ENCODE measurements at places on chromosomes 5 and 9.

DNA sequence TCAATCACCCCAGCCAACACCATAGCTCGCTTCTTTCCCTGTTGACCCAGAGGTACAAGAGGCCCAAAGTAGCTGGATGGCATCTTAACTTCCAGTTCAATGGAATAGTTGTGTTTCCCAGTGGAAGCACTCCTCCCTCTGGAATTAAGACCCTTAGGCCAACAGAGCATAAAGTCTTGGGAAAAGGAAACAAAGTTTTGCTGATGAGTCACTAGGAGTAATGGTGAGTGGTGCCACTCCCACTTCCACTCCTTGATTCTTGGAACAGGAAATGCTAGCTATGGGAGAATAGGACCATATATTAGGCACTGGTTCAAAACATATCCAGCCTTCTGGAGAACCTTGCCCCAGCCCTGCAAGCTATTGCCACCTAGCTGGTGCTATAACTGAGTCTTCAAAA, 44.7 kb upstream of the LMX1B start:
- no peak for DNase-seq

GRCh38 chr5:151870820-151871219, 53.8 kb downstream of the GLRA1 start:
- DNase-seq = no peak

DNA sequence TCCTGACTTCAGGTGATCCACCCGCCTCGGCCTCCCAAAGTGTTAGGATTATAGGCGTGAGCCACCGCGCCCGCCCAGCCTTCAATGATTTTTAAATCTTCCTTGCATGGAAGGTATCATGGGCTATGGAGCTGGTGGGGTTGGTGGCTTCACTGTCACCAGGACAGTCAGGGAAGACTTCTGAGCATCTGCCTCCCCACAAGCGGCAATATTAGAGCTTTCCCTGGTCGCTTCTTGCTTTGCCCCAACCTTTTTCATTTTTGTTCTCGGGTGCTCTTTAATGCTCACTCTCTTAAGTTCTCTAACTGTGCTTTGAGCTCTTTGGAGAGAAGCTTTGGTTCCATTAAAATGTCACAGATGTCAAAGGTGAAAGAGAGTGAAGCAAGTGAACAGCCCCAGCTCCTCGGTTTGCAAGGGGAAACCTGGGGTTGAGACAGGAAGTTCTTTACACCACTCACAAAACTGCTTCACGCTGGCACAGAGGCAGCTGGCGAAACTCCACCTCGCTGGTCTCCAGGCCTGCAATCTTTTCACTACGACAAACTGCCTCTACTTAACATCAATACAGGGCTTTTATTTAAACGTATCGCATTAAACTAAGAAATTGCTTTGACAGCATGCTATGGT, 142.5 kb upstream of the RETREG1 start:
- no peak for DNase-seq

GRCh38 chr5:73336366-73336765, 112.2 kb downstream of the FOXD1 start:
- no peak for DNase-seq

DNA sequence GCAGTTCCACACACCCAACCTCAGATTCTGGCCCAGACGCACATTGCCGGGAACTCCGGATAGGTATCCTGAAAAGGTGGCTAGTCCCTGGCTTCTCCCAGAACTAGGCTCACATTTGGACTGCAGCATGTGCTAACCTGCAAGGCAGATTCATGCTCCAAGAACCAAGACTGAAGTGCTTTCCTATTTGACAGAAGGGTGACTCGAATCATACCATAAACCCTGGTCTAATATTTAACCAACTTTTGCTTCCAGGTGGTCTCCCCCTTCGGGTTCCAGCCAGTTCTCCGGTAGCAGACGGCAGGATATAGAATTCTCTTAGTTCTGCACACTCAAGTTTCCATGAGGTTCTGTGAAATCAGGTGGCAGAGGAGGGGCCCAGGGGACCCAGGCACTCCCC, 7.6 kb downstream of the PTGES start:
- no peak for DNase-seq
